ENCODE measurements at places on chromosomes 6 and 20.

DNA sequence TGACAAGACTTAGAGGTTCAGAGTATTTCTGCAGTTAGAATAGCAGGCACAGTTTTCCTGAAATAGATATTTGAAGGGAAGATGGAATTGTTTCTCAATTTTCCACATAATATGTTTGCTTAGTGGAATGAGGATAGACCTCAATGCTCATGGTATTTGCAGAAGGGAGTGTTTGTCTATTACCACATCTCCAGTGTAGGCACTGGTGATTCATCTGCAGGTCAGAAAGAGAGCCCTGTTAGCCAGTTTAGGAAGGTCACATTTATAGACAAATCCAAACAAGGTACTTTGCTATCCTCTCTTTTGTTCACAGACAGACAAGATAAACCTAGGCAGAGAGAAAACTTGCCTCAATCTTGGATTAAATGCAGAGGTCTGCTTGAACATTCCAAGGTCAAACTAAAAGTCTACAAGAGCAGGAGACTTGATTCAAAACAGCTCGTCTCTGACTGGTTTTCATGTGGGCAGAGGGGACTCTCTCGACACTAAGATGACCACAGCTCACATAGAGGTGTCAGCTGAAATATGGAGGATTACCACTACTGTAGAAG lies 22.8 kb downstream of the ISM1 start:
- DNase-seq, result no peak

DNA sequence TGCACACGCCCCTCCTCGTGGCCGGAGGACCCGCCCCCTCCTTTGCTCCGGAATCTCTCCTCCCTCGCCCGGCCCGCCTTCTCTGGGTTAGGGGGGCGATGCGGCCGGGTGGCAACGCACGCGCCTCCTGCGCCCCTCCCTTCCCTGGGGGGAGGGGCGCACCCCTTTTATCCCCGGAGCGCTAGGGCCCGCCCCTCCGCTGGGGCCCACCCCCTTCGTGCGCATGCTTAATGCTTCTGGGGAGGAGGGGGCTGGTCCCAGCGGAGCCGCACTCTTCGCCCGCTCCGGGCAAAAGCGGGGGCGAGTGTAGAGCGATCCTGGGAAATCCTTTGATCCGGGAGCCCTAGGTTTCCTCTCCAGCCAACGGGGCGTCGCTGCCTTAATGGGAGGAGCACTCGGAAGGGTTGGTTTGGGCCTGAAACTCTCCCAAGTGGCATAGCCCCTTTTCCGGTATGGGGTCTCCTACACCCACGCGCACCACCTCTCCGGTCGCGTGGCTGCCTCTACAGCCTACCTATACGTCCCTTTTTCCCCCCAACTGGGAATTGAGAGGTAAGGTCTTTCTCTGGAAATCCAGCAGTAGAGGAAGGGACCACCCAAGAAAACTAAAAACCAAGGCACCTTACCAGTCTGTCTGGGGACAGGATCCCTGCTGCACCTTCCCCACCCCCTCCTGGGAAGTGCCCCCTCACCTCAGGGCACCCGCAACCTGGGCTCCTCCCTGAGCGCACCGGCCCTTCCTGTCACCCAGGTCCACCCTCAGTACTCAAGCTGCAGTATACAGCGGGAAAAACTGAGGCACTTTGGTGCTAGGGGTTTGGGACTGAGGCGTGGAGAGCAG lies 2.1 kb downstream of the SOX12 start:
- DNase-seq, result peak; percentile 52

GRCh38 chr20:46810448-46811223 lies 84.0 kb upstream of the EYA2 start:
- no peak for DNase-seq

- no peak for DNase-seq
These were observed 18.9 kb upstream of the TRAM2 start for GRCh38 chr6:52595796-52596130.

GRCh38 chr20:9367746-9368145 lies 146.6 kb upstream of the LAMP5 start:
- no peak for DNase-seq

- no peak for DNase-seq
These were observed 151.5 kb upstream of the FLRT3 start for GRCh38 chr20:14488756-14489479.

DNA sequence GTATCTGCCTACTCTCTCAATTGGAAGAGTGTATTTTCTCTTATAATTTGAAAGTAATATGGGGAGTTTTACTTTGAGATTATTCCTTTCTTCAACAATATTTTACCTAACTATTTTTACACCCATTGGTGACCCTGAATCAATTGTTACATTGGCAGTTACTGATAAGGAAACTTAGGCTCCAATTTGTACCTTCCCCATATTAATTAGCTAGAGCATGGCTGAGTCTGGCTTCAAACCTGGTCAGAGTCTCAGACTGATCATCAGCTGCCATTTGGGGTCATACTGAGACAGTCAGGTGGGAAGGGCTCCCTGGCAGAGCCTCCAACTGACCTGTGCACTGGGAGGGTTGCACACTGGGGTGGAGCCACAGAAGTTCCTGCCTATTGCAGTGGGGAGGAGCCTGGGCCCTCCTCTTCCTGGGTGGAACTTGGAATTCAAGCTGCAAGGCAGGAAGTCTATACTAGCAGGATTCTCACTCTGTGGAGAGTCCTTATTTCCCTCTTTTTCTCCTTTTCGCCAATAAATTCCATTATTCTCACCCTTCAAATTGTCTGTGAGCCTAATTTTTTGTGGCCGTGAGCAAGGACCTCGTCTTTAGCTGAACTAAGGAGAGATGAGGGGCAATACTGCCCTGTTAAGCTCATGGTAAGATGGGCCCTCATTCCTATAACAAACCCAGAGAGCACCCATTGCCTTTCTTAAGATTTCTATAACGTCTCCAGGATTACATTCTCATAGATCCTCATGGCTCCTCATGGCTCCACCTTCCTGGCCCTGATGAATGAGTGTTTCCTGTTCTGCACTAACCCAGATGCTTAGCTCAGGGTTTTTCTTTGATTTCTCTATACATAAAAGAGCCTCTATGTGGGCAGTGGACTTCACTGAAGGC lies 285.1 kb downstream of the ADGB start:
- DNase-seq, result no peak

- no peak for DNase-seq
These were observed 39.3 kb upstream of the HIVEP1 start for GRCh38 chr6:11972806-11973205.

DNA sequence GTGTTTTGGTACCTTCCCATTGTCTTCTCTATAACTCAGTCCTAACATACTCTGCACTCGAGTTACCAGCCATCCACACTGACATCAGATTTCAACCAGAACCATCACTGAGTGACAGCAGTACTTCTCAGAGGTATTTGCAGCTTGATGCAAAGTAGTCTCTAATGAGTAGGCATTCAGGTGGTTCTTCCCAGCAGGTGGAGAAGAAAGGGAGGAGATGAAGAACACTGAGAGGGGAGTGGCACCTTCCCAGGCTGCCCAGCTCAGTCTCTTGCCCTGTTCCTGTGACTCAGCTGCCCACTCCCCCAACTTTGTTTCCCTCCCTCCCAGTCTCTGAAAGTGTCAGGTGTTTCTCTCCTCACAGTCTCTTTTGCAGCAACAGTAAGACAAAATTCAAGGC lies 38.7 kb upstream of the SMIM28 start:
- DNase-seq, result no peak
